ENCODE measurements at places on chromosomes 11 and 22. TPM values are rescaled to one million over a fixed set of nuclear protein-coding genes. Genes with fewer than 3 reads are reported as not detected.

SSTR3 gene
- 14.8 TPM for total RNA-seq

SCUBE2 gene
- total RNA-seq = not detected

DNA sequence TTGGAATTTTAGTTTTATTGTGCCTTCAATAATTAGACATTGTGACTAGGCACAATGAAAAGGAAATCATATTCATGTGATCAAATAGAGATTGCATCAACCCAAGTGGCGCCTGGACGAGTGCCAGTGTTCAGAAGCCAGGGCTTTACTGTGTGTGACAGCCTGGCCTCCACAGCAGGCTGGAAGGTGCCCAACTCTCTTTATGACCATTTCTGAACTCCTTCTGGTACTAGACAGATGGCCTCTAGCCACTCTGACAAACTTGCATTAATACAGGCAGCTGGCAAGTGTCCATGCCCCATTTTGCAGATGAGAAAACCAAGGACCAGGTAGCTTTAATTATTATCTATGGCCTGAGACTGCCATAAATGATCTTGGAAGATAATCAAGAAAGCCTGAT lies 8.3 kb upstream of the POU2AF1 start:
- DNase-seq = no peak

DNA sequence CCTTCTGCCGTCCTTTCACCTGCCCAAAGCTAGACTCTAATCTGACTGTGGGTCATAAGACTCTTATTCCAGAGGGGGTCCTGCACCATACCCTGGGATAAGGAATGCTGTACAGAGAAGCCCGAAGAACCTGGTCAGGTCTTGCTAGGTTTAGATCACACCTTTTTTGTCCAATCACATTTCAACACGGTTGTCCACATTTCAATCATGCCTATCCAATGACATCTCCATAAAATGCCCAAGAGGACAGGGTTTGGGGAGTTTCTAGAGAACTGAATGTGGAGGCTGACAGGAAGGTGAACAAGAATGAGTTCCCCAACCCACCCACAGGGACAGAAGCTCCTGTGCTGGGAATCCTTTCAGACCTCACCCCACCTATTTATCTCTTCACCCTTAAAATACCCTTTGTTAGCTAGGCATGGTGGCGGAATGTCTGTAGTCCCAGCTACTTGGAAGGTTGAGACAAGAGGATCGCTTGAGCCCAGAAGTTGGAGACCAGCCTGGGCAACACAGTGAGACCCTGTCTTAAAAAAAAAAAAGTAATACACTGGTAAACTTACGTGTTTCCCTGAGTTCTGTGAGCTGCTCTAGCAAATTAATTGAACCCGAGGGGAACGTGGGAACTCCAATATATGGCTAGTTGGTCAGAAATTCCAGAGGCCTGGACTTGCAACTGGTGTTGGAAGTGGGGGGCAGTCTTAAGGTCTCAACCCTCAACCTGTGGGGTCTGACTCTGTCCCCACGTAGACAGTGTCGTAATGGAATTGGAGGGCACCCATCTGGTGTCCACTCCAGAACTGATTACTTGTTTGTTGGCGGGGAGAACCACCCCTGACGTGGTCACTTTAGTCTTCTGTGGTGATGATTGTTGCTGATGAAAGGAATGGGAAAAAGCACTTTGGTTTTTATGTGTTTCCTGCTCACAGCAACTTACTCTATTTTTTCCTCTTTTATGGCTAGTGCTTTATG lies 17.8 kb downstream of the TCIRG1 start:
- no peak for DNase-seq

DNA sequence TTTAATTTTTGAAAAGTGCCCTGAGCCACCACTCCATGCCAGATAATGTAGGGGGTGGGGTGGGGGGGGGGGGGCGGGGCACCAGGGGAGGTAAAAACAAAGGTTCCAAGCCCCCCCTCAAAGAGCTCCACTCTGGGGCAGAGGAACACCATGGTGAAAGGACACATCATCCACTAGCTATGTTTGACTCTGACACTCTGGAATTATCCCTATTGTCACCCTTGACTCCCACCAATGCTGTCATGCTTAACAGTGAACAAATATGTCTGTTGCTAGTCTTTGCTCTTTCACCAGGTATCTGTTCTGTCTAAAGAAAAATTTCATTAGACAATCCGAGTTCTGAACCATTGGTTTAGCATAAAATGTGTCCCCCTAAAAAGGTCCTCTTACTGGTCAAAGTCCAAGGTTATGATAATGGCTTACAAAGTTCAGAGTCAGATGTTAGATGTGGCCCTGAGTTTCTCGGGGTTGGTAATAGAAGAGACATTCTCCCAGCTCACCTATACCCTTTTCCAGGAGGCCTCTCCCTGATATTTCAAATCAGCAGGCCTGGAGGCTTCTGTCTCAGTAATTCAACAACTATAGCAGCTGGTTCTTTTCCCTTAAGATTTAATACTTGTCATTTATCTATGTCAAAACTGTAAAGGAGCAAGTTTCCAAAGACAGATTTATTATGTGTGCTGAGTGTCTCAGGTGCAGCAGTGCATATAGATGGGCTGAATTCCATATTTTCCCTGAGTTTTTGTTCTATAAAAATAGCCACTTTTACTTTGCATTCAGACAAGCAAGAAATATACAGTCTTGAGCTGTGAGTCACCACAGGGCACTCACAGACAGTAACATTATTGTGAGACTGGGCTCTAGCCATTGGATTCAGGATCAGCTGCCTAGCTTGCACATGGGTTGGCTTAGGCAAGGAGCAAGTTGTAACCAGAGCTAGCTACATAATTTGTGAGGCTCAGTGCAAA lies 174.1 kb downstream of the CSNK2A3 start:
- DNase-seq = no peak

APOA1 gene
- total RNA-seq = not detected

DNA sequence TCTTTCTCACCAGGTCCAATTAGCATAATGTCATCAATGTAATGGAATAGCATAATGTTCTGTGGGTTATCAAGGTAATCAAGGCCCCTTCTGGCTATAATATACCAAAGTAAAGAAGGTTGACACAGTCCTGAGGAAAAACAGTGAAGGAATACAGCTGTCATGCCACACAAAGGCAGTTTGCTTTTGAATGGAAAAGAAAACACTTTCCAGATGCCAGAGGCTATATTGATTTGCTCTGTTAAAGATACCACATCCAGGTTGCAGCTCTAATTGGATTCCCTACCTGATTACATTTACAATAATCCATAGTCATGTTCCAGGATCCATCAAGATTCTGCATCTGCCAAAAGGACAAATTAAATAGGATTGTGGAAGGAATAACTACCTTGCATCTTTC lies 22.3 kb upstream of the CLPB start:
- no peak for DNase-seq

DNA sequence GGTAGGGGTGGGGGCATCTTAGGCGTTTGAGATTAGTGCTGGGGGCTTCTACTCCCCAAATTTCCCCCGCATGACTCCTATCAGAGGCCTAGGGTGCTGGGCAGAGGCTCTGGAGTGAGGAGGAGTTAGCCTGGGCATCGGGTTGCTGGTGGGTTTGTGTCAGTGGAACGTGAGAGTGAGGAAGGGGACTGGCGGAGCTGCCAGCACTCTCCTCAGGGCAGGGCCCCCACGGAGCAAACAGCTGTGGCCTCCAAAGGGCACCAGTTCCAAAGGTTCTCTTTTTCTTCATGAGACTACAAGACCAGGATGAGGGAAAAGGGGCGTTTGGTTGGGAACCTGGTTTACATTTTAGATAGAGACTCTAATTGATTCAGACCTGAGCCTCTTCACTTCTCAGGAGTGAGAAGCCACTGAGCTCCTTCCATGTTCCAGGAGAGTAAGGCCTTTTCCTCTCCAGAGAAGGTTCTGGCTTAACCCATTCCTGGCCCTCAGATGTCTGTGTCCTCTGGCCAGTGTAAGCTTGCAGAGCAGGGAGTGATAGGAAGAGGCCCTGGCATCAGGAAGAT lies 35.6 kb upstream of the CDON start:
- no peak for DNase-seq

- DNase-seq = no peak
Measured at GRCh38 chr11:82038154-82038553, 695.5 kb downstream of the FAM181B start.

MPZL3 gene
- total RNA-seq = 53.2 TPM

DNA sequence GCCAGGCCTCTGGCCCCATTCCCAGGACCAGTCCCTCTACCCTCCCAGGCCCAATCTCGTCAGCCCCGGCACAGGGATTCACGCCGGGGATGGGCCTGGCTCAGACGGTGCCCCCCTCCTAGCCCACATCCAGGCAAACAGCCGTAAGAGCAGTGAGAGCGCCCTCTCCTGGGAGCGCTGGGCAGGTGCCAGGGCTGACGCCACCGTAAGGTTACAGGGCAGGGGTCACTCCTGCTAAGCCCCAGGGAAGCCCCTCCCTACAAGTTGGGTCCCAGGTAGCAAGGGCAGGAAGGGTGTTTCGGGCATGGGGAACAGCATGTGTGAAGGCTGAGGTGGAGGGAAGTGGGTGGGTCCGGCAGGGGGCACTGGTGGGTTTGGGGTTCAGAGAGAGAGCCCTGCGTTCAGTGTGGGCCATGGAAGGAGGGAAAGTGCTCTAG lies 19.2 kb upstream of the PPARA start:
- DNase-seq = no peak

DNA sequence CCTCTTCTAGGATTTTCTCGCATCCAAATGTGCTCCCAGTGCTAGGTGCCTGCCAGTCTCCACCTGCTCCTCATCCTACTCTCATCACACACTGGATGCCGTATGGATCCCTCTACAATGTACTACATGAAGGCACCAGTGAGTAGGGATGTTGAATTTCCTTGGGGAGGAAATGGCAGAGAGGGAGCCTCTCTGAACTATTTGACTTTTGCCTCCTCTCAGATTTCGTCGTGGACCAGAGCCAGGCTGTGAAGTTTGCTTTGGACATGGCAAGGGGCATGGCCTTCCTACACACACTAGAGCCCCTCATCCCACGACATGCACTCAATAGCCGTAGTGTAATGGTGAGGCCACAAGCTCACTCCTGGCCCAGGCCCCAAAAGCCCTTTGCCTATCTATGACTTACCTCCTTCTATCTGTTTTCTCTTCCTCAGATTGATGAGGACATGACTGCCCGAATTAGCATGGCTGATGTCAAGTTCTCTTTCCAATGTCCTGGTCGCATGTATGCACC lies 2.5 kb downstream of the TAF10 start:
- no peak for DNase-seq

B3GAT1 gene
- total RNA-seq = 0.21 TPM

MUC2 gene
- total RNA-seq = not detected

DNA sequence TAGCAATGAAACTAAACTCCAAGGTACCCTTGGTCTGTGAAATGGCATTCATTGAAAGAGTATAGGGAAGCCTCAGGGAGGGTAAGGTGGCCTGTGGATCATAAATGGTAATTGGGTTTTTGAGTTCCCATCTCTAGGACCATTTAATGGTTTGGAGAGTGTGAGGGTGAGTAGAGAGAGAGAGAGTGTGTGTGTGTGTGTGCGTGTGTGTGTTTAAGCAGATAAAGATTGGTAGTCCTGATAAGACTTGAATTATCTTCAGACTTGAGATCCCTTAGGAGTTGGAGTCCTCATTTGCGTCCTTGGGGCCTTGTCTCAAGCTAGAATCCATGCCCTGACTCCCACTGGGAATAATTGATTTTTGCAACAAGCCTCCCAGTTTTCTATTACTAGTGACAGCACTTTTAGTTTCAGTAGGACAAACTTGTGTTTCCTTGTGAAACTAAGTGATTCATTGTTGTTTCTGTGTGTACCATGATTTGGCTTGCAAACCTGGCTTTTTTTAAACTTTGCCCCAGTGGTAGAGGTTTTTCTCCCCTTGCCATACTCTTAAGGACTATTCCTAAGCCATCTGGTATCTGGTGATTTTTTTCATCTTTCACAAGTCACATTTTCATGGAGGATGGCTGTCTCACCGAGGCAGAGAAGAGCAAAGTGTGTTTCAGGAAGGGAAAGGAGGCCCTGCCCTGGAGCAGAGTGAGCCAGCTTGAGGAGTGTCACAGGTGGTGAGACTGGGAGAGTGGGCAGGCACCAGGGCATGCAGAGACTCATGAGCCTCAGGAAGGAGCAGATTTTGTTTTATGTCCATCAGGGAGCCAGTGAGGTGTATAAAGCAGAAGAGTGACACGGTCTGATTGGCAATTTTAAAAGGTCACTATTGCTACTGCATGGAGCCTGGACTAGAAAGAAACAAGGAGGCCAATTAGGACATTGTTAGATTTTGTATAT lies 26.7 kb downstream of the ALKBH3 start:
- no peak for DNase-seq

DNA sequence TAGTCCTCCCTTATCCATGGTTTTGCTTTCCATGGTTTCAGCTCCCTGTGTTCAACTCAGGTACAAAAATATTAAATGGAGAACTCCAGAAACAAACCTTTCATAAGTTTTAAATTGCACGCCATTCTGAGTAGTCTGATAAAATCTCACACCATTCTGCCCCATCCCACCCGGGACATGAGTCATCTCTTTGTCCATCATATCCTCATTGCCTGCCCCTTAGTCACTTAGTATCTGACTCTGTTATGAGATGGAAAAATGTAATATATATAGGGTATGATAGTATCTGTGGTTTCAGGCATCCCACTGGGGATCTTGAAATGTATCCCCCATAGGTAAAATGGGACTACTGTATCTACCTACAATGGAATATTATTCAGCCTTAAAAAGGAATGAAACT lies 35.5 kb upstream of the FGF3 start:
- DNase-seq = no peak

MYO7A gene
- 0.48 TPM for total RNA-seq

- no peak for DNase-seq
Measured at GRCh38 chr11:16195651-16196050, 160.7 kb downstream of the SOX6 start.

DNA sequence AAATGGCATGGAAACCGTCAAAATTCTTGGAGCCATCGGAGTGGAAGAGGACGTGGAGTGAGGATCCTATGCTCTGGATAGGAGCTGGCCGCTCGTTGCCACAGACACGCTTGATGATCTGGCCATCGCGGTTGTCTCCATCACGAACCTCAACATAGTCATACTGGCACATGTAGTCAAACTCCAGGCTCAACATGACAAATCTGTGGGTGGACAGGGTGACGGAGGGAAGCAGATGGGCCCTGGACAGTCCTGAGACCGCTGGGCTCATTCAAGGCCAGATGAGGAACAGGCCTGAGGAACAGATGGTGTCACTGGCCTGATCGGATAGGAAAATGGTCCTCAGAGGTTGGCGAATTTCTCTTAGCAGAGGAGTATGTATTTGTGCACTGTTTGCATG lies 51.3 kb upstream of the SLC1A2 start:
- DNase-seq = no peak

- no peak for DNase-seq
Measured at GRCh38 chr11:131760091-131761061, 390.0 kb downstream of the NTM start.

LMNTD2 gene
- 4.9 TPM for total RNA-seq

- DNase-seq = no peak
Measured at GRCh38 chr11:30445056-30445455, 122.2 kb downstream of the ARL14EP start.

SOX6 gene
- total RNA-seq = 0.46 TPM

GRCh38 chr22:43627485-43628213 lies 184.5 kb downstream of the EFCAB6 start:
- no peak for DNase-seq

- no peak for DNase-seq
Measured at GRCh38 chr11:108125096-108125495, 3.7 kb downstream of the ACAT1 start.

- DNase-seq = no peak
Measured at GRCh38 chr22:49156662-49157285, 670.9 kb downstream of the BRD1 start.

GRCh38 chr11:76085270-76085669 lies 121.0 kb downstream of the WNT11 start:
- DNase-seq = no peak

- DNase-seq = no peak
Measured at GRCh38 chr11:7637447-7638157, 35.7 kb downstream of the CYB5R2 start.

OR51B2 gene
- not detected for total RNA-seq
